ENCODE measurements at places on chromosomes 13 and 19. TPM values are rescaled to one million over a fixed set of nuclear protein-coding genes. Genes with fewer than 3 reads are reported as not detected.

Gene GPR183
- total RNA-seq: not detected

Gene ZNF493
- total RNA-seq: 26.9 TPM

Gene CRX
- not detected for total RNA-seq

Gene RAVER1
- total RNA-seq: 5.5 TPM

Gene SOX1
- total RNA-seq: not detected

Gene ANKRD24
- 1.5 TPM for total RNA-seq

Gene GMIP
- total RNA-seq: 2.5 TPM

Gene UBL3
- total RNA-seq: 11.2 TPM

Gene ACP7
- 0.12 TPM for total RNA-seq

Gene IFT88
- 14.4 TPM for total RNA-seq

Gene FPR3
- under 0.01 TPM for total RNA-seq

Gene FFAR1
- total RNA-seq: not detected

Gene TNFRSF19
- total RNA-seq: 2.5 TPM

Gene FFAR3
- not detected for total RNA-seq

Gene LIM2
- total RNA-seq: not detected

Gene STAP2
- 2.1 TPM for total RNA-seq

Gene PROZ
- not detected for total RNA-seq

Gene ZNF610
- 1.8 TPM for total RNA-seq

Gene IL17D
- 5.3 TPM for total RNA-seq

Gene HAUS8
- total RNA-seq: 3.6 TPM

Gene FOSB
- total RNA-seq: 0.44 TPM

Gene PAK4
- 4.7 TPM for total RNA-seq

Gene CFAP97D2
- not detected for total RNA-seq

Gene S1PR5
- total RNA-seq: 4.1 TPM

Gene HSH2D
- not detected for total RNA-seq

Gene MEIOSIN
- total RNA-seq: not detected

Gene PTOV1
- total RNA-seq: 51.7 TPM

Gene LGALS14
- total RNA-seq: not detected

Gene PBX4
- total RNA-seq: not detected

Gene USHBP1
- total RNA-seq: 0.13 TPM

Gene MYO1F
- 0.19 TPM for total RNA-seq

Gene CLEC17A
- 0.06 TPM for total RNA-seq

Gene PODNL1
- 0.87 TPM for total RNA-seq

Gene PEG3
- 4.4 TPM for total RNA-seq

Gene CYP4F11
- total RNA-seq: 0.37 TPM

Gene MED26
- 3.7 TPM for total RNA-seq

Gene TMPRSS9
- total RNA-seq: not detected

Gene KLK12
- not detected for total RNA-seq

Gene APLP1
- total RNA-seq: 14.0 TPM

Gene GJB6
- not detected for total RNA-seq

Gene FGF22
- total RNA-seq: 0.26 TPM

All from aortic smooth muscle cell (primary cell).